ENCODE measurements at places on chromosomes 3 and 15.

- DNase-seq = no peak
Measured at GRCh38 chr3:21020043-21020442, 731.0 kb downstream of the ZNF385D start.

- DNase-seq = no peak
Measured at GRCh38 chr3:197501879-197502620, 53.7 kb downstream of the BDH1 start.

DNA sequence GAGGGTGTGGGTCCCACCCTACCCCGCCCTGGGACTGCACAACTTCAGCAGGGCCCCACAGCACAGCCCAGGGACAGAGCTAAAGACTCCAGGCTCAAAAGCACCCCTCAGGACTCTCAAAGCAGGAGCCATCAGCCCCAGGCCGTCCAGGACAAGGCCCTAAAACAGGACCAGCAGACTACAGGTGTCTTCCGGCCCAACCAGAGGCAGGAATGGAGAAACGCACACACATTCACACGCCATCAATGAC is 26.1 kb downstream of the ATRIP start:
- DNase-seq = no peak

- no peak for DNase-seq
Measured at GRCh38 chr15:62769604-62770003, 272.9 kb upstream of the TPM1 start.

DNA sequence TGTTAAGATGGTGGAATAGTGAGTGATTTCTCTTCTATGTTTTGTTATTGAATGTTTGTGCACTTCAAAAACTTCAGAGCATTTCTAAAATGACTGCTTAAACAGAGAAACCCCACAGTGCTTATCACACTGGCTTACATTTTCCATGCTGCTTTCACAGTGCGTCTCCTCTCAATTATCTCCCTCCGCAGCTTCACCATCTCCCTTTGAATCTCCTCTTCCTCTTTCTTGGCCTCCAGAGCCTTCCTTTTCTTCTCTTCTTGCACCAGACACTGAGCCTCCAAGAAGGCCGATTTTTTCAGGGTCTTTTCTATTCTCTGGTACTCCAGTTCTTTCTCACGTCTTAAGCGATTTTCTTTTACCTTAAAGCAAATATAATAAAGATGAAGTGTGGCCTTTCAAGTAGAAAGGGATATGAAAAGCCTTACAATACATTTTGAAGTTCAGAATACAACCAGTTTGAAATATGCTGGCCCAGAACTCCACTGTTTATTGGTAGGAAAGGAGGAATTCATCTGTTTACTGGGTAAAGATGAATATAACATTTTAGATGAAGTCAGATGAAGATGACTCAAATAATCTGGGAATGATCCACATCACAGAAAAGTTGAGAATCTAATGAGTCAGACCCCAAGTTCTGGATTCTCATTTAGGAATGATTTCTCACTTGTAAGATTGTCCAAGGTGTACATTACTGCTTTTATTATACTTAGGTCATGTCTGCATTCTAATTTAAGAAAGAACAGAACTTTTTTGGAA is 21.4 kb downstream of the CCDC191 start:
- DNase-seq = no peak

DNA sequence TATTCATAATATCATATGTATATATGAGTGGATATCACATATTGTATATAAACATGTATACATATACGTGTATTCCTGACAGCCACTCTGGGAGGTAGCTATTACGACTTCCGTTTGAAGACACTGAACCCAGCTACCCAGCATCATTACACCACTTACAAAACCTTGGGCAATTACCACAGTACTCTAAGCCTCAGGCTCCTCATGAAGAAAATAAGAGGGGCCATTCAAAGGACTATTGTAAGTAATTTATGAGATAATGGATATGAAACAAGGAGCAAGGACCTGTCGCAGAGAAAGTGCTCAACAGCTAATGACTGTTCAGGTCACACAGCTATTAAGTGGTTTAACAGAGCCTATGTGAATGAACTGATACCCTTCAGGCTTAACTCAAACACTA is 52.4 kb downstream of the KCNMB2 start:
- no peak for DNase-seq

- no peak for DNase-seq
Measured at GRCh38 chr3:143339451-143339850, 219.9 kb downstream of the CHST2 start.

- no peak for DNase-seq
Measured at GRCh38 chr3:3081381-3082233, 28.6 kb downstream of the IL5RA start.

GRCh38 chr3:140603766-140604165 is 74.1 kb upstream of the TRIM42 start:
- DNase-seq = no peak

GRCh38 chr3:179837374-179837773 is 184.5 kb downstream of the USP13 start:
- DNase-seq = no peak

GRCh38 chr15:44319385-44319784 is 30.9 kb downstream of the GOLM2 start:
- DNase-seq = no peak

- DNase-seq = no peak
Measured at GRCh38 chr3:192570821-192571791, 156.2 kb downstream of the FGF12 start.

GRCh38 chr3:151567477-151567876 is 106.6 kb upstream of the IGSF10 start:
- DNase-seq = no peak

GRCh38 chr3:14124223-14124614 is 451 bp downstream of the CHCHD4 start:
- DNase-seq = no peak

DNA sequence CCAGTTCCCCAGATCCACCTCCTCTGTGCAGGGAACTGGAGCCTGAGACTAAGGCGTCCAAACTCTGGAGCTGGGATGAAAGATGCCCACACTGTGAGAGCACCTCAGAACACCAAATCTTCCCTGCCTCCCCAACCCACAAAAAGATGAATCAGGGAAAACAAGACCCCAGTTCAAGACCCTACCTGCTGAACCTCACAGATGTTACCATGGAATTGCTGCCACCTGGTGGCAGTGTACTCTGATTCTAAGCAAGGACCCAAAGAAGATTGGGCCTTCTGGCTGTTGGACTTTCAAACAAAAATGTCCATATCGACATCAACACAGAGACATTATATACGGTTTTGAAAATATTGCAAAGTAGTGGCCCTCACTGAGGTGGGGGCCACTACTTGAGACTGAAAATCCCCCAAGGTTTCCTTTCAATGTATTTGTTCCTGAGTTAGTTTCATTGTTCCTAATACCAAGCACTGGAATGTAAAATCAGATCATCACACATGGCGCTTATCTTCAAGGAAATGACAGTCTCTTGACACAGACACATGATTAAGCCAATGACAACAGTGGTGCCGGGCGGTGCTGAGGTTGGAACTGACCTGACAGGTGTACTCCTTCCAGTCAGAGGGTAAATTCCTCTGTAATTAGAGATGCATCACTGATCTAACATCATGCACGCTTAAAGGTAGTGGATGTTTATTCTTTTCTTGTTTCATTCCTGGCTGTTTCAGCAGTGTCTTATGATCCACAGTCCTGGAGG is 67.6 kb downstream of the SLC6A11 start:
- no peak for DNase-seq

- no peak for DNase-seq
Measured at GRCh38 chr3:55735976-55736375, 248.9 kb upstream of the WNT5A start.

- DNase-seq = no peak
Measured at GRCh38 chr3:32483772-32484171, 18.9 kb downstream of the CMTM6 start.

GRCh38 chr15:71304681-71305080 is 189.4 kb downstream of the THSD4 start:
- no peak for DNase-seq

- DNase-seq = no peak
Measured at GRCh38 chr3:71072287-71072686, 511.2 kb downstream of the FOXP1 start.

DNA sequence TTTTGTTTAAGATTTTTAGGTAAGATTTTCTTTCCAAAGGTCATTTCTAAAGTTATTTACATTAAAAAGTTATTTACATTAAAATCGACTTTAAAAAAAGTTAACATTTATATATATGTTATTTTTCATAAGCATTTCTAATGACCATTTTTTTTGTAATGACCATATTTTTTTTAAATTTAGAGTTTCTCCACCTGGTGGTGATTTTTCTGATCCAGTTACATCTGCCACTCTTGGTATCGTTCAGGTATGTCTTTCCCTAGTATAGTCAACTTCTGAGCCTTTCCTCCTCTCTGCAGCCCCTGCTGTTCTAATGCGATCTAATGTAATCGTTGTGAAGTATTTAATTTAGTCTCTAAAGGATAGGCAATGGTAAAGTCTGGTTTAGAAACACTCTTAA is 42.9 kb upstream of the GRAMD1C start:
- DNase-seq = no peak

- no peak for DNase-seq
Measured at GRCh38 chr3:38590521-38590920, 59.0 kb downstream of the SCN5A start.

- no peak for DNase-seq
Measured at GRCh38 chr3:7112523-7113056, 251.7 kb downstream of the GRM7 start.

DNA sequence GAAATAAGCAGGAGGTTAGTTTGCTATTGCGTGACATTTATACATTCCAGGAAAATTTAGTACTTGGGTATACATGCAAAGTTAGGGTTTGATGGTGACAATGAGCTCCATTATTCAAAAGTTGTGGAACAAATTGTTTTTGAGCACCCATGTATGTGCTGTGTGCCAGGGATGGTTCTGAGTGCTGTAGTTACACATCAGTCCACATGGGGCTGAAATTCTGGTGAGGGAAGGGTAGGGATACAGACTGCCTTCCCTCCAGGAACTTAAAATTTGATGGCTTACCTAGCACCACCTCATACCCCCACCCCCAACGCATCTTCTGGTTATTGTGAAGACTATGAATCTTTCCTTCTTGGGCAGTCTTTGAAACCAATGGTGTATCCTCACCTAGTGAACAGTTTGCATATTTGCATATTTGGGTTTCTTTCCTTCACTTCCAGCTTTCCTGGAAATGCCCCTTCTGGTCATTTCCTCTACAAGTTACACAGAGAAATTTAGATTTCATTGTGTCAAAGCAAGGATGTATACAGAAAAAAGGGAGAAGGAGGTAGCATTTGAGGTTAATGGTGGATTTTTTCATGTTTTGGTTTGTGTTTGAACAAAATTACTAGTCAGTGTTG is 222.0 kb upstream of the IL12A start:
- no peak for DNase-seq

- no peak for DNase-seq
Measured at GRCh38 chr15:68829068-68829467, 8.4 kb upstream of the ANP32A start.

- no peak for DNase-seq
Measured at GRCh38 chr15:40917585-40917984, 11.6 kb upstream of the DLL4 start.

DNA sequence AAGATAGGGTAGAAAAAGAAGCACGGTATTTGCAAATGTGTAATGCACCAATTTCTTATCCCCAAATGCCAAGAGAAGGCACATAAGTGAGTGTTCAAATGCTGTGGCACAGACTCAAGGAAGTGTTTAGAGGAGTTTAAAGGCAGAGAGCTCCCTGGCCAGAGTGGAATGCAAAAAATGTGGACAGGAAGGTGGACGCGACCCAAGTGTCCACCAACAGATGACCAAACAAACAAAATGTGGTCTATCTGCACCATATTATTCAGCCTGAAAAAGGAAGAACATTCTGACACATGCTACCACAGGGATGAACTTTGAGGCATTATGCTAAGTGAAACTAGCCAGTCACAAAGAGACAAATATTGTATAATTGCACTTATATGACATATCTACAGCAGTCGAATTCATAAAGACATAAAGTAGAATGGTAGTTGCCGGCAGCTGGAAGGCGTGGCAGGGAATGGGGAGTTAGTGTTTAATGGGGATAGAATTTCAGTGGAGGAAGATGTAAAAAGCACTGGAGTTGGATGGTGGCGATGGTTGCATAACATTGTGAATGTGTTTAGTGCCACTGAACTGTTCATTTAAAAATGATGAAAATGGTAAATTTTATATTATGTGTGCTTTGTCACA is 126.6 kb downstream of the SRGAP3 start:
- no peak for DNase-seq
